EL (cell line): ENCODE measurements at places on chromosomes 11 and 22.

- DNase-seq: peak; percentile 61
These were observed 5.7 kb downstream of the FTH1 start for GRCh38 chr11:61961570-61962212.

- DNase-seq: no peak
These were observed 87.9 kb downstream of the ALX4 start for GRCh38 chr11:44221992-44222391.

- DNase-seq: peak; percentile 45
These were observed 16.6 kb upstream of the ARHGAP8 start for GRCh38 chr22:44735518-44736428.

- DNase-seq: peak; percentile 49
These were observed 25.7 kb upstream of the CDC42EP2 start for GRCh38 chr11:65288706-65289536.

DNA sequence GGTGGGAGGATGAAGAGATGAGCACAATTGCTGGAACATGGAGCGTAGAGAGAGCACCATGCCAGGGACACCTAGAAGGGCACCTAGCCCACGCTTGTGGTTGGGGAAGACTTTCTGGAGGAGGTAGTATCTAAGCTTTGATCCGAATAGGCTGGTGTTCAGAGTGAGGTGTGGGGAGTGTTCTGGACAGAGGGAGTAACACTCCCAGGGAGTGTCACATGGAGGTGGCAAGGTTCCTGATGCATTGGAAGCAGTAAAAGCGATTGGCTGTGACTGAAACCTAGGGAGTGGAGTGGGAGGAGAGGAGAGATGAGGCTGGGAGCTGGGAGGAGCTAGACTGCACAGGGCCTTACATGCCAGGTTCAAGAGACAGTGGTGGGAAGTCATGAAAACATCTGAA lies 188.0 kb upstream of the NCAM1 start:
- DNase-seq: no peak

DNA sequence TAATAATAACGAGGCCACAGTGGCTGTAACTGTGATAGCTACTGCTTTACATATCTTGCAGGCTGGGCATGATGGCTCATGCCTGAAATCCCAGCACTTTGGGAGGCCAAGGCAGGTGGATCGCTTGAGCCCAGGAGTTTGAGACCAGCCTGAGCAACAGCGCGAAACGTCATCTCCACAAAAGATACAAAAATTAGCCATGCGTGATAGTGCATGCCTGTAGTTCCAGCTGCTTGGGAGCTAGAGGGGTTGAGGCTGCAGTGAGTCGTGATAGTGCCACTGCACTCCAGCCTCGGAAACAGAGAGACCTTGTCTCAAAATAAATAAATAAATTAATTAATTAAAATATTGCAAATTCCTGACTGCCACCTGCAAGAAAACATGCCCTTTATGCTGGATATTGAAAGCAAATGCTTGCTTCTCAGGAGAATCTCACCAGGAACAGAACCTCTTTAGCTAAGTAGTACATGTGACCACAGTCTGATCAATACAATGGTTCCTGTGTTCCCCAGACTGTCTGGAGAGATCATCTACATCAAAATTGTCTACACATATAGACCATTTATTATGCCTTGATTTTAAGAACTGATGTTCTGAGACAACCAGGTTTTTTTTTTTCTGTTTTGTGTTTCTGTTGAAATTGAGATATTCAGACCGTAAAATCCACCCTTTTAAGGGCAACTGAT lies 6.3 kb downstream of the ZBTB3 start:
- no peak for DNase-seq

GRCh38 chr11:63877658-63878241 lies 38.8 kb downstream of the MARK2 start:
- DNase-seq: no peak

GRCh38 chr11:45173064-45173463 lies 26.6 kb downstream of the PRDM11 start:
- no peak for DNase-seq

- no peak for DNase-seq
These were observed 67.7 kb downstream of the CECR2 start for GRCh38 chr22:17436981-17437412.

DNA sequence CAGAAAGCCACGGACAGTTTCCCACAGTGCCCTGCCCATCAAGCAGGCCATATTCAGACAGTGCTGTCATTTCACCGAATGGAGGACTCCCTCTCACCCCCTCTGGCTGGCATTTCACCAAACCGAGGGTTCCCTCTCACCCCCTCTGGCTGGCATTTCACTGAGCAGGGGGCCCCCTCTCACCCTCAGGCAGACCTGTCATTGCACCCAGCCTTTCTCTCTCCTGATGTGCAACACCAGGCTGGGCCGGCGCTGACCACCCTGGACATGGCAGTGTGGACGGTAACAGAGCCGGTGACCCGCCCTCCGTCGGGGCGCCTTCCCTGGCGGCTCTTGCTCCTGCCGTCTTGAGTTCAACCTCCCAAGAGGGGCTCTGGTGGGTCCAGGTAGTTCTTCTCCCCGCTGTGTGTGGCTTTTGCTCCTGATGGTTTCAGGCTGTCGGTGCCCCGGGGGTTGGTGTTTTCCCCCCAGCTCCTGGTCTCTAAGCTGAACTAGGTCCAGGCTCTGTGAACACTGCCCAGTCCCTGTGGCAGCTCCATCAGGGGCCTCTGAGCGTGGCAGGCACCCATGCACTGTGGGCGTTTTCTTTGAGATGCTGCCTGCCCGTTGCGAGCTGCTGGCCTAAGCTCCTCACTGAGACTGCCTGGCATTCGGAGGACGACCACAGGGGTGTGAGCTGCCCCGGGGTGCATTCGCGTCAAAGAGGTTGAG lies 46.9 kb downstream of the SMIM38 start:
- no peak for DNase-seq

DNA sequence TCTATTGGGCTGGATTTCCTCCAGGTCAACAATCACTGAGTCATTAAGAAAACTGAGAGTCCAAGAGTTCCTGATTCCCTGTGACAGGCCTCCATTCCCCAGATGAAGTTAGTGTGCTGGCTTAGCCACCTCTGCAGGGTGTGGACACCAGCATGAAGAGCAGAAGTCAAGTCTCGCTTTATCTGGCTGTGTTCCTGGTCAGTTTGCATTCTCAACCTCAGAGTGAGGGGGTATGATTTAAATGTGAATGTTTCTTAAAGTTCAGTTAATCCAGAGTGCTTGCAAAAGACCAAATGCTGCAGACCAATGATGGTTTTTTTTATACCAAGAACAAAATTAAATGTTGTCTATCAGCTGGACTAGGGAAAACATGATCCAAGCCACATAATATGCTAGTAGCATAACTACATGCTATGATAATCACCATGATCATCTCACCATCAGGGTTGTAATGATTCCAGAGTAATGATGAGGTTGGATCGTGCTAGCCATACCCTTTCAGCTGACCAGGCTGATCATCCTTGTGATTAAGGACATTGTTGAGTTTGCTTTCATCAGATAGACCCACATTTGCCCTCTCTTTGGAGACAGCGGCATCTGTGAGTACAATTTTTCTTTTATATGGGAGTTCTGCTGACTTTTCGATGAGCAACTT lies 145.8 kb upstream of the ARHGAP20 start:
- no peak for DNase-seq

GRCh38 chr11:113331441-113331840 lies 17.1 kb downstream of the TTC12 start:
- DNase-seq: no peak

- no peak for DNase-seq
These were observed 22.5 kb downstream of the MYO18B start for GRCh38 chr22:25764270-25765015.

GRCh38 chr11:118003456-118003855 lies 17.3 kb downstream of the IL10RA start:
- DNase-seq: no peak

DNA sequence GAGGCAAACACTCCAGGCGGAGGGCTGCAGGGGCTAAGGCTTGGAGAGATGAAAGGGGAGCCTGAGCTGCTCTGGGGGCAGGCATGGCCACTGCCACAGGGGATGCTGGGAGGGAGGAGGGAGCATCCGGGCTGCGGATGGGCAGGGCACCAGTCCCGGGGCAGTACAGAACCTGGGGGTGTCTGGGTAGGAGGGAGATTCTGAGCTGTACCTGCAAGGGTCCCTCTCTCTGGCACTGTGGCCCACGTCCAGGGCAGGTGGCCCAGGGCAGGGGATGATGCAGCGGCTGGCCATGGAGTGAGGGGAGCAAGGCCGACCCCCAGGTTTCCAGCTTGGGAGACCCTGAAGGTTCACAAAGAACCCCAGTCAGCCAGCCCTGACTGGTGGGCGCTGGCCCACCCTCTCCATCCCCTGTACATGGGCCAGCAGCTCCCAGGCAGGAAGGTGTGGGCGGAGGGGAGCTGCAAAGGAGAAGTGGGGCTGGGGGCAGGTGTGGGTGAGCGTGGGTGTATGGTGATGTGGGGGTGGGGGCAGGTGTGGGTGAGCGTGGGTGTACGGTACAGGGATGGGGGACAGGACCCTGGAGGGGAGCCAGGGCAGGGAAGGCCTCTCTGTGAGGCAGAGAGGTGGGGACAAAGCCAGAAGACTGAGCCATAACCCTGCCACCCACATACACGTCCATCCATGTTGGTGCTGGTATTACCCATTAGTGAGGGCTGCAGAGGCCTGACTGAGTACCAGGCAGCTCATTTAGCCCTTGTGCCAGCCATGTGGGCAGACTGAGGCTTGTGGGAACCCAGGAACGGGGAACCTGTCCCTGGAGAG lies 2.2 kb upstream of the TNFRSF13C start:
- DNase-seq: no peak

DNA sequence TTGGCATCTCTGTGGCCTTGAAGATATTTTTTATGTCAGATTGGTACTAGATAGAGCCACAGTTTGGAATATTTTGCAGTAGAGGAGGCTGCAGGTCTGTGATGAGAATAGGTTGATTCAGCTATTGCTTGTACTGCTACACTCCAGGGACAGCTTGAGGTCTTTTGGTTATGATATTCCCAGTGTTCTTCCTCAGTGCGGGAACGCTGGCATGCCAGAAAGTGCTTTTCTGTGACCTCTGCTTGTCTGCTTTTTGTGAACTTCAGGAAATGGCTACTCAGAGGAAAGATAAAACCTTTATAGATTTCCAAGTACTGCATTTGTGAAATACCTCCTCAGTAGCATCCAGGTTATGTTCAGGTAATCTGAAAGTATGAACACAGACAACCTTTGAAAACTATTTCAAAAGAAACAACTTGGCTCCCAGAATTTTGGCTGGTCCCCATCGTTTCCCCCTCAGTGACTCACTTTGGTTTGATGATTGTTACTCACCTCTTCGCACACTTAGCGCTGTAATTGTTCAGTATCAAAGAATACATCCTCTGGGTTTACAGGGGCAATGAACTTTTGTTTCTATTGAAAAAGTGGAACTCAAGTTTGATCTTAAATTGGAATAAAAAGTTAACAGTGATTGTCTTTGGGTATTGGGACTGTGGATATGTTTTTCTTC lies 191.4 kb downstream of the HIPK3 start:
- DNase-seq: no peak

GRCh38 chr22:27749597-27750225 lies 51.8 kb downstream of the MN1 start:
- DNase-seq: no peak

GRCh38 chr11:5618807-5619206 lies 6.0 kb upstream of the TRIM34 start:
- DNase-seq: peak; percentile 81

GRCh38 chr11:34339149-34340064 lies 18.4 kb downstream of the ABTB2 start:
- no peak for DNase-seq

GRCh38 chr11:62137276-62137861 lies 13.6 kb downstream of the INCENP start:
- no peak for DNase-seq

DNA sequence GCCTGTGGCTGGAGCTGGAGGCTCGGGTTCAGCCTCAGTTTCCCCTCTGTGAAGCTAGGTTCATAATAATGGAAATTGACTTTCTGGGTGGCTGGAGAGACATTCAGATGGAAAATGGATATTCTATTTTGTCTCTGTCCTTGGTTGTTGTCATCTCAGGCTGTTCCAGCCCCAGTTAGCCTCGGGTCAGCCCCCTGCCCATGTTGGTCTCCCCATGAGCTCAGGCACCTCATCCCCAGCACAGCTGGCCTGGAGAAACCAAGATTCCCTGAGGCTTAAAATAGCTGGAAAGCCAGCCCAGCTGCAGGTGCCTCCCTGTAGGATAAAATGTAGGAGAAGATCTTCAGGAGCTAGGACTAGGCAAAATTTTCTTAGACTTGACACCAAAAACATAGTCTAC lies 129.5 kb downstream of the MED15 start:
- DNase-seq: no peak

- DNase-seq: peak; percentile 31
These were observed 7.8 kb downstream of the RPS6KA4 start for GRCh38 chr11:64366751-64367150.

GRCh38 chr22:21902296-21903087 lies 35.0 kb upstream of the MAPK1 start:
- no peak for DNase-seq

- DNase-seq: no peak
These were observed 71.3 kb downstream of the TSPAN18 start for GRCh38 chr11:44797886-44798606.

GRCh38 chr11:115480611-115481010 lies 23.6 kb downstream of the CADM1 start:
- DNase-seq: no peak

GRCh38 chr22:42649246-42650099 lies at the start of gene CYB5R3:
Gene CYB5R3, minus strand, starts transcription at chr22:42649392. Its CDS starts 77 bp downstream, at chr22:42649315.
- peak; percentile 86 for DNase-seq

DNA sequence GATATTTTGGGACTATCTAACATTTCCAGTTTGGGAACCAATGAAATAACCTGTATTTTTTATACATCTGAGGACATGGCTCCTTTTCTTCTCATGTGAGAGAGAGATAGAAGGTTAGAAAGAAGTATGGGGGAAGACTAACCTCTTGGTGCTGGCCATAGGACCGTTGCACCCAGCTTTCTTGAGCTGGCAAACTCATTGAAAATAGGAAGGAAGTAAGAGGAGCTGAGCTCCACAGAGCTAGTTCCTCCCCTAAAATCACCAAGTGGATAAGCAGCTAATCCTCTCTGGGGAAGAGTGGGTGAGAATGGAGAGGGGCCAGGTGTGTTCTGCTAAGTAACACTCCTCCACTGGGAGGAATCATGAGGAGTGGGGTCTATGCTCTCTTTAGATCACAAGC lies 387.4 kb upstream of the CADM1 start:
- DNase-seq: no peak

GRCh38 chr11:14423633-14424032 lies 64.7 kb upstream of the RRAS2 start:
- peak; percentile 85 for DNase-seq

DNA sequence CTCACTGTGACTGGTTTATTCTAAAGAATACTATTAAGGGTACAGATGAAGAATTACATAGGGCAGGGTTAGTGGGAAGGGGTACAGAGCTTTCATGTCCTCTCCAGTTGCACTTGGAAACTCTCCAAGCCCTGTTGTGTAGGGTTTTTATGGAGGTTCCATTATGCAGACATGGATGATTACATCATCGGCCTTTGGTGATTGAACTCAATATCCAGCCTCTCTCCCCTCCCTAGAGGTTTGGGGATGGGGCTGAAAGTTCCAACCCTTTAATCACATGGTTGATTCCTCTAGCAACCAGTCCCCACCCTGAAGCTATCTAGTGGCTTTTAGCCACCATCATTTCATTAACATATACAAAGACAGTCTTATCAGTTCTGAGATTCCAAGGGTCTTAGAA lies 472.6 kb downstream of the BUD13 start:
- no peak for DNase-seq
